ENCODE measurements at places on chromosomes 16 and 17.

- DNase-seq = no peak
Measured at GRCh38 chr17:14199601-14200000, 37.1 kb downstream of the CDRT15 start.

DNA sequence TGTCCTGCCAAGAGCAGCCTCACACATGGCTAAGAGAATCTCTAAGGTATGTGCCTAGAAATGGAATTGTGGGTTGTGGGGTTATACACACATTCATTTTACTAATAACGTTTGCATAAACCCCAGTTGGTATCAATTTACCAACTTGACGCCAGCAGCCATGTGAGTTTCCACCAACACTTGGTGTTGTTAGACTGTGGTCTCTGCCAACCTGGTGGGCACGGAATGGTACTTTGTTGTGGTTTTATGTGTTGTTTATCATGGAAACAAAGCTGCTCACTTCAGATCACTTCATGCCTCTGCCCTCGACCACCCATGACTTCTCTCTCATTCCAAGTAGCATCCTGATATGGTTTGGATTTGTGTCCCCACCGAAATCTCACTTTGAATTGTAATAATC is 152.0 kb upstream of the CDC42EP4 start:
- DNase-seq = peak; percentile 17

GRCh38 chr17:7380321-7380720 is 568 bp upstream of the TNK1 start:
- peak; percentile 8 for DNase-seq

DNA sequence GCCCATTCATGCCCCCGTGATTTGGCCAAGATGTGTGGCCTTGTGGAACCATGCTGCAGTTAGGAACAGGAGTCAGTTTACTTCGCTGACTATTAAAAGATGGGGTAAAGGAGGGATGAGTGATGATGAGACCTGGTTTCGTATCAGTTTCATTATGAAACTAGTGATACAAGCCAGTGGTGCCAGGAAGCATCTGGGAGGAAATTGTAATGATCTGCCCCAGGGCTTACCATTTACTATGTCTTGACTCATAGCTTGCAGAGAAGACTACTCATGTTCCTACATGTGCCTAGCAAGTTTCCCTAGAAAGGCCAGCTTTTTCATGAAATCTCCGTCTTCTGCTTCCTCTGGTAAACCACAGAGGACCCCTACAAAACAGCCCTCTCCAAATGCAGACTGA is 23.2 kb downstream of the CDH3 start:
- DNase-seq = no peak

GRCh38 chr17:66661411-66662256 is 173.3 kb upstream of the CACNG5 start:
- no peak for DNase-seq

GRCh38 chr16:89607937-89608740 is 5.3 kb upstream of the DPEP1 start:
- DNase-seq = no peak
